ENCODE measurements at places on chromosomes 3 and 15.

DNA sequence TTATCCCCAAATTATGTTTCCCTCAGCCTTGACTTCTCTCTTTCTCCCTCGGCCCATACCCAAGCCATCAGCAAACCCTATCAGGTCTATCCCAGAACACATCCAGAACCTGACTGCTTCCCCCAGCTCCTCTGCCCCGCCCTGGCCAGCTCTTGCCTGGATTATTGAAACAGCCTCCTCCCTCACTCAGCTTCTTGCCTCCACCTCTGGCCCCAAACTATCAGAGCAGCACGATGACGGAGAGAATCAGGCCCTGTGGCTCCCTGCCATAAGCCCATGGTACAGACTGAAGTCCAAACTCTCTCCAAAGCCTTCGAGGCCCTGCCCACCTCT lies 105.3 kb upstream of the LINGO1 start:
- DNase-seq: no peak

DNA sequence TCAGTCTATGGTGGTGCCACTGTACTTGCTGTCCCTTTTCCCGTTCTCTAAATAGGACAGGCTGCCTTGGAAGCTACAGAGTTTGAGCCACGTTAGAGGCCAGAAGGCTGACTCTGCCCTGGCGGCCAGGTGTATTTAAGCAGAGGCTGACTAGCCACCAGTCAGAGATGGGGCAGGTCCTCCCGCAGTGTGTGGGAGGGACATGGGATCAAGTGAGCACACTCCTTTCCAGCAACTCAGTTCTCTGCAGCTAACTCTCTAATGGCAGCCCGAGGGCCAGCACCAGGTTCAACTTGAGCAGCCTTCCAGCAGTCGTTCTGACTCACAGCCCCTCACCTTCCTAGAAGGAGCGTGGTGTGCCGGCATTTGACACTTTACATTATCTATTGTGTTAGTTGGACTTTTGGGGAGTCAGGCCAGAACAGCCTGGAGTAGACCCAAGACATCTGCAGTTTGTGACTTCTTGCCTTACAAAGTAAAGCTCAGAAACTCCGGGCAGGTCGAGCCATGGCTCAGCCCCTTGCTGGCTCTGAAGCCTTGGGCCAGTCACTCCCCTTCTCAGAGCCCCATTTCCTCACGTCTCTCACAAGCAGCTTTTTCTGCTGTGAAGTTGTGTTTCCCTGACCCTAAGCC lies 46.7 kb upstream of the MYZAP start:
- DNase-seq: no peak

DNA sequence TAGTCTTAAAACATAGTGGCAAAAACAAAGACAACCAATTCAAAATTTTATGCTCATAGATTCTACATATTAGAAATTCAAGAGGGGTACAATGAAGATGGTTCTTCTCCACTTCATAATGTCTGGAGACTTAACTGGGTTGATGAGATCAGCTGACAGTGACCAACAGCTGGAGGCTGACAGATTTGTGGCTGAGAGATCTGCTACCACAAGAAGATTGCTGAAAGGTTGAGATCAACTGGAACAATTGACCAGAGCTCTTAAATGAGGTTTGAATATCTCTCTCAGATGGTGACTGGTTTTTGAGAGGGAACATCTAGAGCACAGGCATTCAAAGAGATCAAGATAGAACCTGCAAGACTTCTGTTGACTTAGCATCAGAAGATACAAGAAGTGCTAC lies 254.1 kb upstream of the ARPP21 start:
- DNase-seq: no peak

- DNase-seq: peak; percentile 42
Measured at GRCh38 chr3:172268868-172269267, 179.4 kb downstream of the GHSR start.

- no peak for DNase-seq
Measured at GRCh38 chr3:170442947-170443346, 24.3 kb downstream of the CLDN11 start.

GRCh38 chr3:148513096-148513543 lies 184.6 kb upstream of the AGTR1 start:
- peak; percentile 76 for DNase-seq

- no peak for DNase-seq
Measured at GRCh38 chr3:77563012-77563411, 523.1 kb downstream of the ROBO2 start.

DNA sequence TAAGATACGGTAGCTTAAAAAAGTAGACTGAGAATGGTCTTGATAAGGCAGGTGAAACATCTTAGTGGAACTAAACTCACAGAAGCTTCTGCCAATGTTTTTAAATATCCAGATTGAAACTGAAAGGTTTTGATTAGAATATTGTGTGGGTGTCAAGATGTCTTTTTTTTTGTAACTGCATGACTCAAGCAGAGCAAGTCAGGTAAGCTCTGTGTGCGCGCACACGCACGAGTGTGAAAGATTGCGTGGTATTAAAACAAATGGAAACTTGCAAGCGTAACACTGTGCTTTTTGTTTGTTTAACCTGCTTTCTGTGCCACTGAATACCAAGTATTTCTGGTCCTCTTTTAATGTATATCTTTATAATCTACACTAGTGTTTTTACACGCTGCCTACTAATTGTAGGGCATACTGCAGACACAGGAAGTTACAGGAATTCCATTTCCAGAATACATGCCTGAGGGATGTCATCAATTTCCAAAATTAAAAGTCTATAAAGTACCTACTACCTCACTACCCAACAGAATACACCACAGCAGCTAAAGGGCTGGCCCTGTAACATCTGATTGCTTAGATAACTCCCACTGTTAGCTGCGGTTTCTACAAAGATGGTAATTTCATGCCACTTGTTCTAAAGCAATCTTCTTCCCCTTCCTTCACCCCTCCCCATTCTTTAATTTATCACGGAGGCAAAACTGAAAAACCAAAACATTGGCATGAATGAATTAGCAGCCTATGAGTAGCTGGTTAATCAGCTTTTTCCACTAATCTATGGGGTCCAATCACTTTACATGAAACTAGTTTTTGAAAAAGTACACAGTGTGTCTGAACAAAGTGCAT lies 472.8 kb downstream of the SHQ1 start:
- DNase-seq: no peak

Measured in fibroblast of upper back skin (primary cell).